Stimulated activated CD8-positive, alpha-beta memory T cell treated with anti-CD3 and anti-CD28 coated beads, Interleukin-2, amount 100 ng/mL, for 1 hour (primary cell): ENCODE measurements at places on chromosomes 2 and 18.

- DNase-seq, result no peak
Measured at GRCh38 chr18:32612651-32613050, 142.0 kb upstream of the GAREM1 start.

DNA sequence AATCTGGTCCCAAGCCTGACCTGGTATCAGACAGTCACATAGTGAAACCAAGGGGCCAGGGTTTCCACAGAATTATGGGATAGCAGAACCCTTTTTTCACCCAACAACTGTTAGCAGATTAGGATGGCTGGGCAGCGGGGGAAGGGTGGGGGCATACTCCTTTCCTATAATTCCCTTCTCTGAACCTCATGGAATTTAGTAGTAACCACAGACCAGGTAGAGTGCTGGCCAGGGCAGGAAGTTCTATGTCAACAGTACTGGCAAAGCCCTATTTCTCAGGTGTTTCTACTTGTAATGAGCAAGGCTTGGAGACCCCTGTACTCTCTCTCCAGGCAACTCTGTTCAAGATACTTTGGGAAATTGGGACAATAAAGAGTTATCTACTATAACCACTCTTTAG, 174.6 kb downstream of the THADA start:
- DNase-seq, result no peak

DNA sequence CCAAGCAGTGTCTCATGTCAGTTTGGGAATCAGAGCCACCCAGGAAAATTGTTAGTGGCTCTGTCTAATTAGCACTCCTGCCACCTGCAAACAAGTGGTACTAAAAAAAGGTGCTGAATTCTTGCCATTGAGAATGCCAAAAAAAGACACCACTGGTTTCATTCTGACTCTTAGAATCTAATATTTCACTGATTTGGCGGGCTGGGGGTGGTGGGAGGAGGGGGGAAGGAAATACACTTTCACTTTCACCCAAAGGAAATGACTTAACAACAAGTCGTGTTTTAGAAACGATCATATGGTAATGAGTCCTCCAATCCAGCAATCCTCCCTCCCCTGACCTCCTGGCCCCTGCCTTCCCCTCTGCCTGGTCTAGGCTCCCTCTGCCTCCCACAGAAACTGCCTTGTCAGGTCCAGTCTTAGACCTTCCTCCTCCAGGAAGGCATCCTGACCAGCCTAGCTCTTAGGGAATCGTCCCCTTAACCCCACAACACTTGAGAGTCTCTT, 4.4 kb upstream of the KLHL29 start:
- no peak for DNase-seq

GRCh38 chr2:146873646-146874259, 971.1 kb upstream of the ACVR2A start:
- no peak for DNase-seq

DNA sequence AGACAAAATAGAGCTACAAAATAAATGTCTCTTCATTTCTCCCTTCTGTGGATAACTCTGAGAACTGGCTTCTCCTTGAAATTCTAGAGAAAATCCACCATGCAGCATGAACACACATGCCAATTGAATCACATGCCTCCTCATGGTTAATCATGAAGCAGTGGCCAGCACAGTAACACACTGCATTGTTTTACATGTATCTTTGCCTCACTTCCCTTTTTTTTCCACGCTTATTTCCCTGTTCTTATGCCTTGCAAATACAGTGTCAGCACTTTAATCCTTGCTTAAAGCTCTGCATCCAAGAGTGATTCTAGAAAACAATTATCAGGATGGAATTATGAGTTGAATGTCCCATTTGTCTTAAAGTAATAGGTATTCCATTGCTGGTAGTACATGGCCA, 50.3 kb upstream of the ZBTB7C start:
- no peak for DNase-seq

DNA sequence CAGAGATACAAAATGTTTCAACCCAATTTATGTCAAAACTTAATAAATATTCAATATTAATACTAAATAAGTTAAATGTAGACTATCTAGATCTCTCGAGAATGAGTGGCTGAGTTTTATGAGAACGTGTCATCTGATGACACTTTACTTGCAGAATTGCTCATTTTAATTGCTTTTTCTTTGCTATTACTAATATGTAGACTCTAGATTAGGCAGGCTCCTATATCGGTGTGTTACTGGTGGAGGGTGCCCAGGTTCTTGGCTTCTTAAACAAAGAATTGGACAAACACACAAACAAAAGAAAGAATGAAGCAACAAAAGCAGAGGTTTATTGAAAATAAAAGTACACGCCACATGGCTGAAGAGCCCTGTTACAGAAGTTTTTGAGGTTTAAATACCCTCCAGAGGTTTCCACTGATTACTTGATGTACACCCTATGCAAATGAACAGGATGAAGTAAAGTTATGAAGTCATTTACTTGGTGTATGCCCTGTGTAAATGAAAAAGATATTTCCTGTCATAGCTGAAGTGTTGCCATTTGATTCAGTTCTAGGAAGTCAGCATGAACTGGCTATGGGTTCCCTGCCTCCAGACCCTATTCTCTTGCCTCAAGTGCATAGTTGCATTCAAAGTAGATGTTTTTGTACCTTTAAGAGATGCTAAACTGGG, 122.9 kb upstream of the ITGA4 start:
- DNase-seq, result no peak

DNA sequence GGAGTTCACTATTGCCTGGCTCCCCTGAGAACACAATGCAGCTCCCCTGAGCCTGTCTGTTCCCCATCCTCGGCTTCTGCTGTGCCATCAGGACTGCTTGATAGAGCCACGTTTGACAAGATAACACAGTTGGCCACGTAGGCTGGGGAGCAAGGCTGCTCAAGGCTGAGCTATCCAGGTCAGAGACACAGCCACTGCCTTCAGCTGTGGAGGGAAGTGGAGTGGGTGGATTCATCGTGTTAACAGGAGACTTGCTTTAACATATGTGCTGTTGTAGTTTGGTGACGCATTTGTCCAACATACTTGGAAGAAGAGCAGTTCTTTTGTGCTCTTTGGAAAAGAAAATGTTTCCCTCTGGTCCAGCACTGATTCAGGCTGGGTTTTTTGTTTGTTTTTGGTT, 68.8 kb downstream of the WDSUB1 start:
- no peak for DNase-seq

- DNase-seq, result no peak
Measured at GRCh38 chr2:202270487-202270886, 4.9 kb downstream of the NOP58 start.

- DNase-seq, result no peak
Measured at GRCh38 chr18:31197676-31198075, 35.0 kb upstream of the DSC1 start.

GRCh38 chr2:240443891-240444301, 8.4 kb downstream of the GPC1 start:
- DNase-seq, result no peak

GRCh38 chr2:8352296-8352695, 329.6 kb upstream of the ID2 start:
- DNase-seq, result no peak

- no peak for DNase-seq
Measured at GRCh38 chr18:48833701-48834412, 116.9 kb downstream of the SMAD7 start.

- no peak for DNase-seq
Measured at GRCh38 chr18:3071676-3072075, 58.7 kb upstream of the LPIN2 start.

DNA sequence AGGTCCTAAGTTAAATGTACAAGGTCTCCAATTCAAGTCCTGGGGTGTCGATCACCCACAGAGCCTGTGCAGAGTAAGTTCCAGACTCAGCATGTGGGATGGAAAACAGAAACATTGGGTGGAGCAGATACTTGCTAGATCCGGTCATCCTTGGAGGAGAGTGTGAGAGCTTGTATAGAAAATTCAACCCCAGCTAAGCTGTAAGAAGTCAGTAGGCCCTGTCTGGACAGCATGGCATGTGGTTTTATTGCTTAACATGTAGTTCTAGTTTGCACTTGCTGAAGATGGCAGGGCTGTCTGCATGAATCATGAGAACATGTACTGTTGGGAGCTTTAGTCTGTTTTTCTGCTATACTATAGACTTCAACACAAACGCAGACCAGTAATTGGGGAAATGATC, 189.6 kb upstream of the RMP24 start:
- no peak for DNase-seq

- DNase-seq, result no peak
Measured at GRCh38 chr2:60437080-60437696, 116.3 kb downstream of the BCL11A start.

- DNase-seq, result no peak
Measured at GRCh38 chr18:46462523-46462922, 194.5 kb downstream of the LOXHD1 start.

DNA sequence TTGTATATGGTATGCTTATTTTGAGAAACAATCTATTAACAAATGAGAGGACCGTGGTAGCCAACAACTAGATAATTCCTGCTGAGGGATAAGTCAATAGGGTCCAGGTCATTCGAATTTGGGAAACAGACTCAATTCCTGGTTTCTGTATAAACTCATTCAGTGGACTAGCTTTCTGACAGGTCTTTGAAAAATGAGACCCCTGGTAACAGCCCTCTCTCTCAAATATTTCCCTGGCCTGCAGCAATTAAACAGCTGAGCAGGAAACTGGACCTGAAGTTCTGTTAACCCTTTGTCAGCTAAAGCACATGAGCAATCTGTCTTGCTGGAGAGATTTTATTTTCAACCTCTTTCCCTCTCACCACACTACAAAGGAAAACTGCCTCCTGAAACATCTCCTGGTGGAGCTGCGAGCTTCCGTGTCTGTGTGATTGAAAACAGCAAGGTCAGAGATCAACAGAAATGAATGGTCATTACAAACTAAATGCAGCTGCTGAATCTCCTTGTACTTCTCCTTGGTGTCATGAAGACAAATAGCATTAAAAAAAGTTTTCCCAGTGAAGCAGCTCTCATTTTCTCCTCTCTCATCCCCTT, 70.3 kb upstream of the CCDC85A start:
- no peak for DNase-seq

- no peak for DNase-seq
Measured at GRCh38 chr2:187297801-187298200, 150.3 kb downstream of the CALCRL start.

DNA sequence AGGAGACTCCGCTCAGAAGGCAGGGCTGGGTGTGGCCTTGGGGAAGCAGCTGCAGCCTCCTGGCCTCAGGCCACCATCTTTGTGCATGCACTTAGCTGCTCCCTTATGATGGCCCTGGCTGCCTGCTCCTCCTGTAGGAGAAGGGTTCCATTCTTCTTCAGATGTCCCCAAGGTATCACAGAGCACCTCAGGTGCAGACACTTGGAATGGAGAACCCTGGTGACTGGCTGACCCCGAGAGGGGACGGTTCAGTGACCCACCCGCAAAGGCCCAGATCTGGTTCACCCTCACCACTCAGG, 9.6 kb downstream of the GPAT2 start:
- DNase-seq, result no peak

DNA sequence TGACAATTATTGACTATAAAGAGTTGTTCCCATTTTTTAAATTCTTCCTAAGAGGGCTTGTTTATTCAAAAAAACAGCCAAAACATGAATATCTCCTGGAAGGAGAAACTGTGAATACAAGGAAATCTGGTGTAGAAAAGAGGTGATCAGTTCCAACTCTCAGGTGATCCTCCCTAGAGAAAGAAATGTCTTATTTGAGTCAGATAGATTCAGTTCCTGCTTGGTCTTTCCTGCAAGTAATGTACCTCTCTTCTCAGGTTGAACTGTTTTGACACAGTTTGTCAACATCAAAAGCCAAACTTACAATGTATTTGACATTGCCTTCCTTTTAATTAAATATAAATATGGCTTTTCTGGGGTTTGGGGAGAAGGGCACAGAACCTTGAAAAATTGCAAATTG, 567.4 kb downstream of the ARHGAP15 start:
- DNase-seq, result no peak

- no peak for DNase-seq
Measured at GRCh38 chr2:38935568-38936172, 46.0 kb downstream of the ARHGEF33 start.

DNA sequence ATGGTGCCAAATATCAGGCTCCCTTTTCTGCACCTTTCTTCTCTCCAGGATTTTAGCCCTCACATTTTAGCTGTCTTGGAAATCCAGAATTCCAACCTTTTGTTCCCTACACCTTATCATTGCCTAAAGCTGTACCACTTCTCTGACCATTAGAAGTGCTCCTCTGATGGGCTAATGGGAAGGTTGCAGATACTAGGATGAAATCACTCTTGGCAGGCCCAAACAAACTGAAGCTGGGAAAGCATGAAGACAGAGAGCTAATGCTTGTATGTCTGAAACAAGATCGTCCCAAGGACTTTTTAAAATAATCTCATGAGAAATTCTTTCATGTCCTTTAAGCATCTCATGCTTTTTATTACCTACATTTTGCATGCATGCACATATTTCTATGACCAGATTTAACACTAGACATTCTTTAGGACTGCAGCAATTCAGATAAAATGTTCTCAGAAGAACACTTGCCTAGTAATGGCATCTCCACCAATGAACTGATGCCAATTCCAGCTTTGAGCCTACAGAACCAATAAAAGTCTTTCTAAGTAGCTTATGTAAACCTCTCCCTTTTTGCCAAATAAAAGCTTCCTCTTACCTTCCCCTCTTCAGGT, 98.4 kb upstream of the OSR1 start:
- no peak for DNase-seq

DNA sequence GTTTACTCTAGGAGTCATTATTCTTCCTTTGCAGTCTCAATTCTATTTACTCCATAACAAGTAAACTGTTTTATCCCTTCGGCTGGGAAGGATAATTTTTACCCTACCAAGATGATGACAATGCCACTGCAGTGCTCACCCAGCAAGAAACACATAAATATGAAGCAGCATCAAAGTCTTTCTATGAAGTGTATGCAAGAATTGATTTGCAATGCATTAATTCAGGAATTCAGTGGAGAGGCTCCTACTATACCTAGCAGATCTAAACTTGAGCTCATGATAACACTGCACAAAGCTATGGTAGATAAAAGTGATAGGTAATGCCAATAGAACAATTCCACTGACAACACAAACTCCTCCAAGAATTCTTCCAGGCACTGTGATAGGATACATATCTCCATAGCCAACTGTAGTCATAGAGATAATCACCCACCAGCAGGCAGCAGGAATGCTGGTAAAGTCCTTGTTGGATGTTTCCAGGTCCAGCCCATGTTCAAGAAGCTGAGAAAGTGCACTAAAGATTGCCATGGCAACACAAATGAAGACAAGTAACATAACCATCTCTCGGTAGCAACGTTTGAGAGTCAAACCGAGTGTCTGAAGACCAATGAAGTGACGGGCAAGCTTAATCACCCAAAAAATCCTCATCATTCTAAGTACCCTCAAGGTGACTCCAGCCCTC, 49.9 kb downstream of the KCNG3 start:
- DNase-seq, result no peak

- DNase-seq, result no peak
Measured at GRCh38 chr2:129062146-129062912, 743.7 kb upstream of the HS6ST1 start.
